Activated CD4-positive, alpha-beta T cell treated with anti-CD3 and anti-CD28 coated beads, Interleukin-2, amount 10 ng/mL, durations not matched to agents 24 days and 14 days (primary cell): ENCODE measurements at places on chromosomes 6 and 20.

- no peaks in the 10 kb centered on the region for H3K36me3 ChIP-seq
- no peak overlapping the region for H3K27ac ChIP-seq
- H3K27me3 ChIP-seq = no peaks in the 10 kb centered on the region
- H3K4me1 ChIP-seq = no peaks in the 10 kb centered on the region
- no peak for DNase-seq
These were observed 109.8 kb upstream of the POU3F2 start for GRCh38 chr6:98724537-98724936.

DNA sequence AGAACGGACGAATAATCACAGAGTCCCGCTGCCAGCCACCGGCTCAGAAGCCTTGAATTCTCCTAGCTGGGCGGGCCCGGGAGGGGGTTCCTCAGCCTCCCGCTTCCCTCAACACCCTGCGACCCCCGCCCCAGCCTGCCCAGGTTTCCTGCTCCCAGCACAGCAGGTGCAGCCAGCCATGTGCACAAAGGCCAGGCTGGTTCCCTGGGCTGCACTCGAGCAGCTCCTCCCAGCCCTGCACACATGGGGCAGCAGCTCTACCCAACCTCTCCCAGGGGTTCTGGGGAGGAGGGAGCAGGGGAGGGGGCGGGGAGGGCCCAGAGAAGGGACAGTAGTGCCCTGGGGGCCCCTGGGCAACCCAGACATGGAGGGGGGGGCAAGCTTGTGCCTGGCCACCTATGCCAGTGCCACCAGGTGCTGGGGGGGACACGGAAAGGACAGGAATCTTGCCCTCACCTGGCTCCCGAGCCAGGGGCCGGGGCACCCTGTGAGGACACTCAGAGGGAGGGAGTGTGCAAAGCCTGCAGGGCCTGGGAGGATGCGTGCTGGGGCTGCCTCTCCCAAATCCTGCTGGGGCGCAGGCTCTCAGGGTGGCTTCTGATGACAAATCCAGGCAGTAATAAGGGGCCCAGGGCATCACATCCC, 1.2 kb upstream of the NTSR1 start:
- peaks cover 2% of the 10 kb centered on the region for H3K4me1 ChIP-seq
- H3K27me3 ChIP-seq = peaks cover 36% of the 10 kb centered on the region

- peaks cover 19% of the 10 kb centered on the region for H3K27me3 ChIP-seq
- no peaks in the 10 kb centered on the region for H3K36me3 ChIP-seq
- H3K4me3 ChIP-seq = no peak overlapping the region
- no peak for DNase-seq
These were observed 80.9 kb downstream of the PERP start for GRCh38 chr6:138026342-138026741.

DNA sequence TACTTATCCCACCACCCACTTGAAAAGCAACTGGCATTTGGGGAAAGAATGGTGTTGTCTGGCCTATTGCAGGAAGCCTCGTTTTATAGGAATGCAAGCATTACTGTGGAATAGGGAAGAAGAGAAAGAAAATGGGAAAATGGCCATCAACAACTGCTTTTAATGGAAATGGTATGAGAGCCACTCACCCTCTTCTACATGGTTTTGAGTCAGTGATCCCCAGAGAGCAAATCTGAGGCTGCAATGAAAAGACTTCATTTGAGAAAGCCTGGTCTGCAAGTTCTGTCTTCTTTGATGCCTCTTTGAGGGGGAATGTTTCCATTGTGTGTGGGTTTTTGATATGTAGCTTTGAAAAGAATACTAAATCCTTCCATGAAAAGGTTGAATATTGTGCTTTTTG, 172.3 kb upstream of the HDDC2 start:
- H3K4me3 ChIP-seq = no peak overlapping the region
- H3K27me3 ChIP-seq = no peaks in the 10 kb centered on the region
- no peak overlapping the region for H3K27ac ChIP-seq
- no peak for DNase-seq
- no peaks in the 10 kb centered on the region for H3K36me3 ChIP-seq

DNA sequence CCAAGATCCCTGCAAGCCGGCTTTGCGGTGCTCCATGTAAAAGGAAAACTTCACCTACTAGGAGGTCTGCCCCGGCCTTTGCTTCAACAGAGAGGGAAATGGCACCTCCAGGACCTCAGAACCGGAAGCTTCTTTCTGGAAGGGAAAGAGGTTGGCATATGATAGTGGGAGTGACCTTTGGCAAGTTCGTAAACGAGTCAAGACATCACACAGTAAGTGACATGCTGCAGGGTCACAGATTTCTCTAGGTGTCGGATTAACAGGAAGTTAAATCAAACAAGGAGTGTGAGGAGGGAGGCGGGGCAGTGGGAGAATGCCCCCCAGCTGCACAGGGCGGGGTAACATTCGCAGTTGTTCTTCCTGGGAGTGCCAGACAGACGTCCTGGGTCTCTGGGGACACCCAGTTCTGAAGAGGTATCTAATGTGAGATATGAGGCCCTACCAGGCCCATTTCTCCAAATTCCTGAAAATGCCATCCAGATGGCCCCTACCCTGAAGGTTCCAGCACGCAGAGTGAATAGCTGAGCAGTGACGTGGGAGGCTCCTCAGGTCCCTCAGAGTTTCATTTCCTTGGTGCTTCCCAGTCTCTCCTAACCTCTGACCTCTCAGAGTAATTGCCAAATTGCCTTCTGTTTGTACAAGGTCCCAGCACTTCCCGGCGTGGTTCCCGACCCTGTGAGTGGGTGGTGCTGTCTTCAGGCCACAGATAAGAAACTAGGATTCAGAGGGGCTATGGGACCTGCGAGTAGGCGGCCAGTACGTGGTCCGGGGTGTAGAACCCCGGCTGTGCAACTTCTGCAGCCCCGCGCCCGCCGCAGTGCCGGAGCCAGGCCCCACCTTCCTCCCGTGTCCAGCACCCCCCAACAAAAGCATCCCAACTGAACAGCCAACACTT, 1.9 kb downstream of the RRBP1 start:
- H3K27ac ChIP-seq = peak overlapping the region; percentile 73
- DNase-seq = no peak
- H3K27me3 ChIP-seq = peaks cover 21% of the 10 kb centered on the region
- H3K4me3 ChIP-seq = peak overlapping the region; percentile 83
- peaks cover 21% of the 10 kb centered on the region for H3K4me1 ChIP-seq

DNA sequence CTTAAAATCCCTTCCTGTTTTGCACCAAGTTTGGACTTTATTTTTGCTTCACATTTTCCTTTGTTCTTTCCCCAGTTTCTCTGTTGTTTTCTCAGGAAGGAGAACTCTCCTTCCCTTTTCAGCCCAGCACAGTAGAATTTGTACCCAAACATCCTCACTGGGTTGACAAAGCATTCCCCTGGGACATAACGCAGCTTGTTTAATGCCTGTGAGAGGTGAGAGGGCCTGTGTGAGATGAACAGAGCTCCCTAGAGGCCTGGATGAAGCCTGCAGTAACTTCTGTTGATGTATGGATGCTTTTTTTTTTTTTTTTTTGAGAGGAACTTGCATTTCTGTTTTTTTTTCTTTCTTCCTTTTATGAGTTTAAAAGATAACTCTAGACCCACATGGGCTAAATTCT, 104.9 kb upstream of the SLC22A23 start:
- no peaks in the 10 kb centered on the region for H3K36me3 ChIP-seq
- H3K27me3 ChIP-seq = peaks cover 14% of the 10 kb centered on the region
- no peaks in the 10 kb centered on the region for H3K4me1 ChIP-seq
- DNase-seq = no peak
- H3K4me3 ChIP-seq = no peak overlapping the region
- H3K27ac ChIP-seq = no peak overlapping the region

DNA sequence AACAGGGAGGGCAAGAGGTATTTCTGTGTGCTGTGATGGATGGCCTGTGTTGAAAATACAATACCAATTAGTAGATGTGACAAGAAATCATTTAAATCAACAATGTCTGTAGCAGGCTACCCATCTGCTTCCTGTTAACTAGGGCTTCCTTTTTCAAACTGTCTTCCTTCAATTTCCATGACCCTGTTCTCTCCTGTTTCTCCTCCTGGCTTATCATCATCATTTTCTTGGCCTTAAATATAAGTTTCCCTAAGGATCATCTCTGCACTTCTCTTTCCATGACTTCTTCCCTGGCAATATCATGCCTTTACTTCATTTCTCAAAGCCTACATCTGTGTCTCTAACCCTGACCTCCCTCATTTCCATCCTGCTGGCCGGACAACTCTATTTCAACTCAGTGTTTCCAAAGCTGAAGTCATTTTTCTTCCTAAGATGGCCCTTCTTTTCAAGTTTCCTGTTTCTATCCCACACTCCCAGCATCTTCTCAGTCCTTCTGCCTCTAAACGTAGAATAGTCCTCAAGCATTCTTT, 18.2 kb downstream of the ZC2HC1B start:
- H3K27ac ChIP-seq = no peak overlapping the region
- H3K4me1 ChIP-seq = peaks cover 2% of the 10 kb centered on the region
- H3K27me3 ChIP-seq = peaks cover 3% of the 10 kb centered on the region
- no peaks in the 10 kb centered on the region for H3K36me3 ChIP-seq
- no peak for DNase-seq
- no peak overlapping the region for H3K4me3 ChIP-seq

GRCh38 chr20:31670371-31671228, 32.9 kb downstream of the COX4I2 start:
- peaks cover 81% of the 10 kb centered on the region for H3K36me3 ChIP-seq
- DNase-seq = no peak
- H3K4me3 ChIP-seq = no peak overlapping the region
- no peaks in the 10 kb centered on the region for H3K27me3 ChIP-seq
- peaks cover 70% of the 10 kb centered on the region for H3K4me1 ChIP-seq

DNA sequence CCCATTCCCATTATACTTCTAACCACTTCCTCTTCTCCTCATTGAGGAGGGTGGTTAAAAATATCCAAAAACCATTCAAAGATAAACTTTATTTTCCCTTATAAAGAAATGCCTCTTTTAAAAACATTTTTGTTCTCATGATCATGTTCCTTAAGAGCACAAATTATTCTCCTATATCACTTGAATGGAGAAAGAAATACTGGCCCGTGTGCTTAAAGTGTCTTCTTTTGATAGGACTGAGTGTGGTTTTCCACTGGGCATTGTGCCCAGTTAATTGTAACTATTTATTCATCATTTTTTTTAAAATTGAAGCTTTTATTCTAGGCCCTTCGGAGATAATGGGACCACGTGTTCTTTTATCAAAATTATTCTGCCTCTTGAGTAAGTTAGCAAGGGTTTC, 871.5 kb downstream of the QKI start:
- H3K36me3 ChIP-seq = no peaks in the 10 kb centered on the region
- H3K4me3 ChIP-seq = no peak overlapping the region
- no peaks in the 10 kb centered on the region for H3K27me3 ChIP-seq
- no peaks in the 10 kb centered on the region for H3K4me1 ChIP-seq

GRCh38 chr20:25541676-25542075, 43.7 kb downstream of the NINL start:
- no peaks in the 10 kb centered on the region for H3K27me3 ChIP-seq
- H3K4me1 ChIP-seq = peaks cover 2% of the 10 kb centered on the region
- no peak overlapping the region for H3K4me3 ChIP-seq
- no peak for DNase-seq
- no peaks in the 10 kb centered on the region for H3K36me3 ChIP-seq

- peak overlapping the region; percentile 54 for H3K27ac ChIP-seq
- peaks cover 7% of the 10 kb centered on the region for H3K36me3 ChIP-seq
- H3K27me3 ChIP-seq = no peaks in the 10 kb centered on the region
These were observed 112.7 kb downstream of the RTN4IP1 start for GRCh38 chr6:106516616-106517015.

DNA sequence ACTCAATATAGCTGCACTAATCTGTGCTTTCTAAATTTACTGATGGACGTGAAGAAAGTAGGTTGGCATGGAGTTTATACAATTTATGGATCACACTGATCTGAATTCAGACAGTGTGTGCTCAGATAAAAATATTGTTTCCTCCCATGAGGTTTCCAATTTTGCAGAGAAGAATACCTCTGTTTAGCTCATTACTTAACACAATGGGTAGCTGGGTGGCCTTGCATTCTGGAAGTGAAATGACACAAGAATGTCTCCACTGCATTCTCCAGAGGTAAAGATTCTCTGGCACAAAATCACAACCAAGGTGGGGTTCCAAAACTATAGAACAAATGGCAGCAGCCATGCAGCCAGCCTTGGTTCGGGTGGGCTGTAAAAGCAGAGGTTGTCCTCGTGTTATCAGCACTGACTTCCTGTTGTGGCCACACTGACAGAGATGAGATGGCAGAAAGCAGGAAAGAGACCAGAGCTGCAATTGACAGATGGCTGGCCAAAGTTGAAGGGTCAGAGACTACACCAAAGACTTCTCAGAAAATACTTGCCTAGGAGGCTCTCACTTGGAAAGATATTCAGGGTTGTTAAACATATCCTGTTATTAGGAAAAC, 50.2 kb downstream of the HDAC2 start:
- peaks cover 5% of the 10 kb centered on the region for H3K27me3 ChIP-seq
- H3K4me3 ChIP-seq = no peak overlapping the region
- no peak overlapping the region for H3K27ac ChIP-seq
- H3K4me1 ChIP-seq = peaks cover 5% of the 10 kb centered on the region
- no peak for DNase-seq

GRCh38 chr20:10359621-10360040, 74.4 kb downstream of the MKKS start:
- H3K4me1 ChIP-seq = peaks cover 2% of the 10 kb centered on the region
- H3K27me3 ChIP-seq = peaks cover 12% of the 10 kb centered on the region
- no peak for DNase-seq
- no peak overlapping the region for H3K4me3 ChIP-seq
- H3K27ac ChIP-seq = no peak overlapping the region

DNA sequence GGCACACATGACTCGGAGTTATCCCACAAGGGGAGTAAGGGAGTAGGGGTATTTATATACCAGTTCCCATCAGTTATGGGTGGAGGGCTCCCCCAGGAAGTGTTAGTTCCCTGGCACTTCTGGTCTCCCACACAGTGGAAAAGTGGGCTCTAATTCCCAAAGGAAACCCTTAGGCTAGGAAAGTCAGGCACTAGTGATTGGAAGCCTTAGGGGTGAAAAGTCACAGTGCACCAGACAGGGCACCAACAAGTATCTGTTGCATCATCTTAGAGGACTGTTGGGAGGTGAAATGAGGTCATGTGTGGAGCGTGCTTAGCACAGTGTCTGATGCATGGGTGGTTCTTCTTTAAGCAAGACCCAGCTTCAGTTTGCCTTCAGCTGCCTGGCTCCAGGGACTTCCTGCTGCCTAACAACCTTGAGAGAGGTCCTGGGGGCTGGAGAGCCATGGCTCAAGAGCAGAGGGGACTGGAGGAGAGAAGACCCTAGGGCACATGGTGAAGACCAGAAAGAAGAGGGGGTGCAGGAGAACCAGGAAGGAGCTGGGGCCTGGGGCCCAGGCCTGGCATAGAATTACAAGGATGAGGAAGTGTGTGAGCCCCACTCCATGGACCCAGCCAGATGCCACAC, 7.5 kb upstream of the FOXP4 start:
- no peak overlapping the region for H3K4me3 ChIP-seq
- H3K27me3 ChIP-seq = peaks cover 76% of the 10 kb centered on the region
- H3K4me1 ChIP-seq = no peaks in the 10 kb centered on the region

- DNase-seq = no peak
- peaks cover 6% of the 10 kb centered on the region for H3K27me3 ChIP-seq
- no peak overlapping the region for H3K4me3 ChIP-seq
- H3K27ac ChIP-seq = no peak overlapping the region
These were observed 220.2 kb upstream of the EXOC2 start for GRCh38 chr6:912871-913835.
